Small intestine (tissue), 16 donors: ENCODE measurements at places on chromosomes 11 and 22. TPM values are rescaled to one million over a fixed set of nuclear protein-coding genes. Genes with fewer than 3 reads are reported as not detected.

The BEST1 gene
- polyA plus RNA-seq = 2.7 TPM

GRCh38 chr11:72635309-72635915 is 38.8 kb downstream of the PDE2A start:
- DNase-seq = no peak
- no peaks in the 10 kb centered on the region for H3K4me1 ChIP-seq
- peaks cover 34% of the 10 kb centered on the region for H3K27me3 ChIP-seq
- no peak overlapping the region for H3K4me3 ChIP-seq

The GRM5 gene
- not detected for polyA plus RNA-seq

The DYNC2H1 gene
- 0.22 TPM for polyA plus RNA-seq

DNA sequence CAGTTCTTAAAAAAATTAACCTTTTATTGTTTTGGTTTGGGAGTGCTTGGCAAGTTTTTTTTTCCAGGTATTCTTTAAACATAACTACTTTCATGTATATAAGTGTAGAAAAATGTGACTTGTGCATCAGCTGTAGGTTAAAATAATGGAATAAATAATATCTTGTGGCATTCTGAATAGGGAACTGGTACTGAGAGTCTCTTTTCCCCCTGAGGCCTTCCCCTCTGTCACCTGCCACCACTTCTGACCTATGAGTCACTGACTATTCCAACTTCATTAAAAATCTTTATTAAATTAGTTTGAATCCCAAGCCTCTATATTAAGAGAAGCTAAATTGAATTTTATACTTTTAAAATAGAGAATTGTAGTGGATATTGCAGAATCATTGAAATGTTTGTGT is 805.7 kb downstream of the METTL15 start:
- H3K36me3 ChIP-seq = no peaks in the 10 kb centered on the region
- no peak for DNase-seq
- H3K4me1 ChIP-seq = no peaks in the 10 kb centered on the region
- no peak overlapping the region for H3K4me3 ChIP-seq
